ENCODE measurements at places on chromosomes 2 and 18.

- no peak for DNase-seq
Observed at GRCh38 chr2:139357972-139358371, 577.8 kb upstream of the NXPH2 start.

DNA sequence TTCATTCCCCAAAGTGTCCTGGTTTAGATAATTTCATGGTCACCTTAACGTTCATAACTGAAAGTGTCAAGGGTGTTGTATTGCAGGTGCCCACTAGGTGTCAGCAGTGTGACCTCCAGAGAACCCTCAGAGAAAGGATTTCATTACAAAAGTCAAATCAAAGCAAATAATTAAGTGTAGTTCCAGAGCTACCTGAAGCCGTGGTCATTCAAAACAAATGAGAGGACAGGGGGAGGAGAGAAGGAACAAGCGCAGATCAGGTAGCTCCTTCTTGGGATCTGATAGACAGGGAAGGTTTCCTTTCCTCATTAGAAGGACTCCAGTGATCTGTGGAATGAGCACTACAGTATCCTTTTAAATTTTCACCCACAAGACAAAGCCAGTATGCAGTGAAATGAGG is at the start of gene SLC9A4:
Gene SLC9A4 (plus strand): TSS at position 207 of the 400 bp plus-strand sequence. CDS start 534 bp downstream, outside the sequence.
- DNase-seq, result no peak

GRCh38 chr18:652131-652530 is 5.3 kb upstream of the TYMS start:
- no peak for DNase-seq

GRCh38 chr2:48330430-48330829 is 199.5 kb upstream of the STON1 start:
- DNase-seq, result no peak

- DNase-seq, result no peak
Observed at GRCh38 chr2:130376433-130377293, 20.8 kb downstream of the PTPN18 start.

GRCh38 chr2:37679072-37679695 is 7.7 kb upstream of the CDC42EP3 start:
- no peak for DNase-seq

DNA sequence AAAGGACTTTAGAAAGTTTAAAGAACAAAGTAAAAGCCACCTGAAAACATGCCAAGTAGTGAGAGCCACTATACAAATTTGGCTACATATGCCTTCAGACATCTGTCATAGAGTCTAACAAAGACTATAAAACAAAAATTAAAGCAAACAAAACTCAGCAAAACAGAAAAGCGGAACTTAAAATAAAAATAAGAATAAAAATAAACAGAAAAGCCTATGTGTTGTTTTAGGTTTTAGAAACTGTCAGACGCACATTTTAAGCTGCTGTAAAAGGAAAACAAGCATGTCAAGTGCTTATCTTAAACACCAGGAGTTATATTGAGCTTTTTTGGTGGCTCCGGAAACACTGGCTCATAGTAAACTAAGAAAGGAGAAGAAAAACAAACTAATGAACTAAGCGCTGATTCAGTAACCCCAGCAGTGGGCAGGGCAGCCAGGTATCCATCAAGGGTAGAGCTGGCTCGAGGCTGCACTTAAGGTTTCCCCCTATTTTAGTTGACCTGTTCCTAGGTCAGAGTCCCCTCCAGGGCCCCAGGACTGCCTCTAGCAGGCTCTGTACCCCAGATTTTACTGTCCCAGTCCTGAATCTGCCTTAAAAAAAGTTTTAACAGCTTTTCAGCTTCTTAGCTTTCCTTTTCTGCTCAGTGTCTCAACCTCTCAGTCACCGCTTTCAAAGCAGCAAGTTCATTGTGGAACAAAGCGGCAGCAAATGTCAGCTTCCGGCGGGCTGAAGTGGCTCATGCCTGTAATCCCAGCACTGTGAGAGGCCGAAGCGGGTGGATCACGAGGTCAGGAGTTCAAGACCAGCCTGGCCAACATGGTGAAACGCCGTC is 15.4 kb upstream of the RMC1 start:
- DNase-seq, result no peak

DNA sequence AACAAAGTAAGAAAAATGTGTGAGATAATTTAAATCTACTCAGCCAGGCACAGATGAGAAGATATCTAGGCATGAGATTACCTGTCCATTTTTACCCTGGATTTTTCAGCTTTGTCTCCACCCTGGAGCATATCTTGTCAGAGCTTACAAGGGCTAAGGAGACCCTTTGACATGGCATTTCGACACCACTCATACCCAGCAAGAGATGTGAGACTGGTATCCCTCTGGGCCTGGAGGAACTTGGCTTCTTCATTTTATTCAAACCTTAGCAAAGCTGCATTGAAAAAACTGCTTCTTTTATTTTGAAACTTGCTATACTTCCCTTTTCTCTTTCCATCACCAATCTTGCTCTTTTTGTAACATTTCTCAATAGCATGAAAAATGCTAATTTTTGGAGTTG is 194.9 kb upstream of the HNMT start:
- no peak for DNase-seq

- no peak for DNase-seq
Observed at GRCh38 chr18:31409276-31409675, 32.7 kb downstream of the DSG4 start.

- DNase-seq, result no peak
Observed at GRCh38 chr2:191202881-191203397, 42.3 kb upstream of the MYO1B start.

- no peak for DNase-seq
Observed at GRCh38 chr2:189109921-189110397, 69.6 kb downstream of the COL5A2 start.

- no peak for DNase-seq
Observed at GRCh38 chr2:69581774-69582581, 61.6 kb downstream of the AAK1 start.

- no peak for DNase-seq
Observed at GRCh38 chr2:16466133-16466820, 199.4 kb downstream of the CYRIA start.

- DNase-seq, result no peak
Observed at GRCh38 chr2:143936848-143937722, 582.8 kb downstream of the ZEB2 start.

DNA sequence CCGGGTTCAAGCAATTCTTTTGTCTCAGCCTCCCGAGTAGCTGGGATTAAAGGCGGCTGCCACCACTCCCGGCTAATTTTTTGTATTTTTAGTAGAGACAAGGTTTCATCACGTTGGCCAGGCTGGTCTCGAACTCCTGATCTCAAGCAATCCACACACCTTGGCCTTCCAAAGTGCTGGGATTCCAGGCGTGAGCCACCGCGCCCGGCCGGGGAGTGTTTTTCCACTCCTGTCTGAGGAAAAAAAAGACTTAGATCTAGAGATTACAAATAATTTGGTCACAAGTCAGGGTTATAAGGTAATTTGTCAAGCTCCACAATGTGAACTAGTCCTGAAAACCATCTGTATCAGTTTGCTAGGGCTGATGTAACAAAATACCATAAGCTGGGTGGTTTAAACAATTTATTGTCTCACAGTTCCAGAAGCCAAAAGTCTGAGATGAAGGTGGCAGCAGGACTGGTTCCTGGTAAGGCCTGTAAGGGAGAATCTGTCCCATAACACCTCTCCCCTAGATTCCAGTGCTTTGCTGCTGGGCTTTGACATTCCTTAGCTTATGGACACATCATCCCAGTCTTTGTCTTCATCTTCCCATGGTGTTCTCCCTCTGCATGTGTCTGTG is 40.7 kb upstream of the SP3 start:
- no peak for DNase-seq

GRCh38 chr2:233691443-233692433 is 952 bp upstream of the UGT1A6 start:
- no peak for DNase-seq

All from stimulated activated CD4-positive, alpha-beta T cell treated with anti-CD3 and anti-CD28 coated beads, Interleukin-1b, Interleukin-23, amount 100 ng/mL, for 1 hour (primary cell).